ENCODE measurements at places on chromosomes 5 and 9. TPM values are rescaled to one million over a fixed set of nuclear protein-coding genes. Genes with fewer than 3 reads are reported as not detected.

GRCh38 chr5:154542581-154542980 is 64.6 kb upstream of the HAND1 start:
- no peak overlapping the region for H3K27ac ChIP-seq
- no peaks in the 10 kb centered on the region for H3K4me1 ChIP-seq
- H3K27me3 ChIP-seq: peaks cover 33% of the 10 kb centered on the region
- H3K4me3 ChIP-seq: no peak overlapping the region
- DNase-seq: no peak

DNA sequence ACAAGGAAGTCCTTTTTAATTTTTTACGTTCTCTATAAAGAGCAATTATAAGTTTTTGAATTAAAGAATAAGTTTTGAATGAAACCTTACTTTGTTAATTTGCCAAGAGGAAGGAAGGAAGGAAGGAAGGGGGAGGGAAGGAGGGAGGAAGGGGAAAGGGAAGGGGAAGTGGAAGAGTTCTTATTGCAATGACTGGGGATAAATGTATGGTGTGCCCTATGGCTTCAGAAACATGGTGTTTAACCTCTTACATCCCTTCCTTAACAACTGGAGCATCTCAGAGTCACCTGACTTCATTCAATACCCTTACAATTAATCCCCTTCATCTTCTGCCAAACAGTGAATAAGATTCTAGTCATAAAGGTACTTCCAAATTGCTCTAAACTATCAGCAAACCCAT is 16.0 kb downstream of the CEMIP2 start:
- peaks cover 11% of the 10 kb centered on the region for H3K4me1 ChIP-seq

DNA sequence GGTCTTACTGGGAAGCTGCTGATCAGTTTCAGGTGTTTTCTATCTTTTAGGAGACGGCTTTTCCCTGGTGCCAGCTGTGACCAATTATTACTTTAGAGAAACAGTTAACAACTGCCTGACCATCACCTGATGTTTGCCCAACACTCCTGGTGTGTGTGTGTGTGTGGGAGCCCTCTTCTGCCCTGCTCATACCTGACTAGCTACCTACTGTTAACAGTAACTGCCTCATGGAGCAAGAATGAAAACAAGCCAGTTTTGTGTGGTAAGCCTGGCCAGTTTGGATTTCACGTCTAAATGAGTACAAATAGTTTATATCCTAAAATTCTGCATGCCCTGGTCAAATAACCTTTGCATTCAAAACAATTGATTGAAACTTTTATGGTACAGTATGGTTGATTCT is 46.1 kb upstream of the RIOK2 start:
- H3K4me1 ChIP-seq: no peaks in the 10 kb centered on the region
- no peaks in the 10 kb centered on the region for H3K36me3 ChIP-seq
- no peak overlapping the region for H3K27ac ChIP-seq
- no peak for DNase-seq

DNA sequence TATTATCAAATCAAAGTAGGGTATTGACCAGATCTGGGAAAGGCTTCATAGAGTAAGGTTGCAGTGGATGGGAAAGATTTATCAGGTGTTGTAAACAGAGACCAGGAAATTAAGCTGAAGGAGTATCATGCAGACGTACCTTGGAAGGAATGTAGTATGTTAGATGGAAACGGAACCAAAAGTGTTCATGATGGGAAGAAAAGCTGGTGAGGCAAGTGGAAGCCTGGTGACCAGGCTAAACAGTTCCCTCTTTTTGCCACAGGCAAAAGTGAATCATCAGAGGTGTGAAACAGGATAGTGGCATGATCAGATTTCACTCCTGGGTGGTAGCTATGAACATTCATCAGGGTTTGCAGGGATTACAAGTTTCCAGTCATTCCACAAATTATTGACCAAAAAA is 780.1 kb upstream of the DMAC1 start:
- no peaks in the 10 kb centered on the region for H3K36me3 ChIP-seq
- DNase-seq: no peak
- no peaks in the 10 kb centered on the region for H3K27me3 ChIP-seq

CTNND2 gene
- total RNA-seq: not detected

ZNG1A gene
- 24.2 TPM for total RNA-seq
